ENCODE measurements at places on chromosomes 2 and 18. TPM values are rescaled to one million over a fixed set of nuclear protein-coding genes. Genes with fewer than 3 reads are reported as not detected.

GRCh38 chr2:34480366-34480765 is 881.3 kb upstream of the FAM98A start:
- H3K4me3 ChIP-seq: no peak overlapping the region
- no peaks in the 10 kb centered on the region for H3K36me3 ChIP-seq
- no peaks in the 10 kb centered on the region for H3K27me3 ChIP-seq

DNA sequence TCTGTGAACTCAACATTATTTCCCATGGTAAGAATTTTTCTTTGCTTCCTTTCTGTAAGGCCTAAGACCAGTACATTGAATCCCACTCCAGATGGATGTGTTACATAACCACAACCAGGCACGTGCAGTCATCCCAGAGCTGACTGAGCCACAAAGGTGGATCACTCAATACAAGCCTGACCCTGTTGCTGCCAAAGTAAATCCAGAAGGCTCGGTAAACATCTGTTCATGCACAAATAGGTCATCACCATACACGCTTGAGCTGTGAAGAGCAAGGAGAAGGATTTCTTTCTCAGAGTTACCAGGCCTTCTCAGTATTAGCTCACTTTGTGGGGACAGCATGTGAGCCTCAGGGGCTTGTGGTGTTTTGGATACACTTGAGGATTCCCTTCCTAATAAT is 791.4 kb upstream of the FANCL start:
- H3K27ac ChIP-seq: no peak overlapping the region
- no peaks in the 10 kb centered on the region for H3K27me3 ChIP-seq
- no peak for DNase-seq

DNA sequence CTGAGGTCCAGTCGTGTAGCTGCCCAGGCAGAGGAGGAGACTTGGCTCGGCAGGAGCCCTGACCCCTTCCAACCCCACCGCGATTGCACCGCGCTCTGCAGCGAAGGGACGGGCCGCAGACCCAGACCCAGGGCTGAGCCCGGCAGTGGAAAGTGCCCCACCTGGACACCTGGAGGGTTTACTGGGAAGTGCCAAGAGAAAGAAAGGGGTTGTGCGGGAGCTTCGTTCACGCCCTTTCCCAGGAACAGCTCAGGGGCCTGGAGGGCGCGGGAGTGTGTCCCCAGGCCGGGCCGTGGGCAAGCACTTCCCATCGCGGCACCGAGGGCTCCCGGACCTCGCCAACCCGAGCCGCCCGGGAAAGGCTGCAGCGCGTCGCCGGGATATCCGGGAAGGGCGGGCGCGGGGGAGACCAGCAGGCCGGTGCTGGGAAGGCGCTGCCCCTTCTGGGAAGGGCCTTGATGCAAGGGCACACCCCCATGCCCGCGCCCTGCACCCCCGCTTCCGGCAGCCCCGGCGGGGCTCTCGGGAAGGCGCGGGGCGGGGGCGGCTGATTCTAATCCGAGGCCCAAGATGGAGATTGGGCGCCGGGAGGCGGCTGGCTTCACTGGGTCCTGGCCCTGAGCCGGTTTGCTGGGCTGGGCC is 36.1 kb upstream of the MRPL33 start:
- no peaks in the 10 kb centered on the region for H3K27me3 ChIP-seq
- H3K4me3 ChIP-seq: peak overlapping the region; percentile 46
- H3K27ac ChIP-seq: peak overlapping the region; percentile 50
- DNase-seq: peak; percentile 80
- H3K4me1 ChIP-seq: peaks cover 4% of the 10 kb centered on the region

DNA sequence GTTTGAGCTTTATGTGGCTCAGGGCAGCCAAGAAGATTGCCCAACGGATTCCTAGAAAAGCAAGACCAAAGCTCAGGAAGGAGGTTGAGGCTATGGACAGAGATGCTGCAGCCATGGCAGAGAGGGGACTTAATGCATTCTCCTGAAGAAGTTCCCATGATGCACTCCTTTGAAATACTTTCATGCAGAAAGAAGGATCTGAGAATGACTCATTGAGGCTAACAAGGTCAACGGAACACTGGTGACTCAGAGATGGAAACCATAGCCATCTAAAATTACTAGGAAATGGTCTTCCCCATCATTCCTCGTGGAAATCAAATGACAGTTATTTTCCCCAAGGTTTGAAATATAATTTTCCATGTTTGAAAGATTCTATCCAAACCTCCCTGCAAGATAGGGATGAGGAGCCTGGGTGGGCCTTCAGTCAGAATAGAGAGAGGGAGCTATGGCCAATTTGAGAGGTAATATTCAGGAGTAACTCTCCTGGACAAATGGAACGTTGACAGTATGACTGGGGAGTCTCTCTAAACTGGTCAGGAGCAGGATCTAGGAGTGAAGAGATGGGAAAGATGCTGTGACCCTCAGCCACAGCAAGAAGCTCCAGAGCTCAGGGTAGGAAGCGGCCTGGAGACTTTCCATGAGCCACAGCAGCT is 63.0 kb downstream of the REEP1 start:
- no peak overlapping the region for H3K4me3 ChIP-seq
- no peak overlapping the region for H3K27ac ChIP-seq
- no peak for DNase-seq
- no peaks in the 10 kb centered on the region for H3K36me3 ChIP-seq
- peaks cover 2% of the 10 kb centered on the region for H3K4me1 ChIP-seq

- H3K27ac ChIP-seq: no peak overlapping the region
- H3K36me3 ChIP-seq: no peaks in the 10 kb centered on the region
- H3K27me3 ChIP-seq: no peaks in the 10 kb centered on the region
- H3K4me1 ChIP-seq: peaks cover 14% of the 10 kb centered on the region
- H3K4me3 ChIP-seq: no peak overlapping the region
Measured at GRCh38 chr2:144456680-144457079, 63.2 kb downstream of the ZEB2 start.

DNA sequence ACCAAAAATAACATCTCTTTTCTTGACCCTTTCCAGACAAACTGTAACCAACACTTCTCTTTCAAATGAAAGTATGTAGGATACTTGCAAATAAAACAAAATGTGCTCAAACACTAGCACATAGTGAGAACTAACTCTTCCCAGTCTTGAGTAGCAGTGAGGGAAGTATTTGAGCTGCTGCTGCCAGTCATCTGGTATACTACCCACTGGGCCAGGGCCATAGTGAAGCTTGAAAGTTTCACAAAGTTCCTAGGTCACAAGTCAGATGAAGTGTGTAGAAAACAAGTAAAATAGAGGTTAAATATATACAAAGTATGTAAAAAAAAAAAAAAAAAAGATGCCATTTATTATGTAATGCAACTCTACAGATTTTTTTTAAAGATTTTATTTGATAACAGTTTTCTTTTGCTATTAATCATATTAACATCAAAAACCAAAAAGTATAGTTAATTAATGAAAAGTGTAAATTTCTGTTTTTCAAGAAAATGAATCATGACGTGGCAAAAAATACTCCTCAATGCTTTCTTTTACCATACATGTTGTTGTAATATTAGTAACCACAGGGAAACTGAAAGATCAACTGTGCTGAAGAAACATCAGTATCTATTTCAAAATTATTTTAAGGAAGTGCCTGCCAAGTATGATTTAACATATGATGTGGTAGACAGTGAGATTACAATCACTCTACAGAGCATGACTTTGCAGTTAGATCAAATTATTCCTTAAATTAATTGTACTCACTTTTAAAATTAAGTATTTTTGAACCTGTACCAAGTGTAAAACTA is 21.6 kb upstream of the TRIB2 start:
- no peak overlapping the region for H3K4me3 ChIP-seq
- H3K27ac ChIP-seq: no peak overlapping the region
- DNase-seq: no peak
- no peaks in the 10 kb centered on the region for H3K36me3 ChIP-seq

DNA sequence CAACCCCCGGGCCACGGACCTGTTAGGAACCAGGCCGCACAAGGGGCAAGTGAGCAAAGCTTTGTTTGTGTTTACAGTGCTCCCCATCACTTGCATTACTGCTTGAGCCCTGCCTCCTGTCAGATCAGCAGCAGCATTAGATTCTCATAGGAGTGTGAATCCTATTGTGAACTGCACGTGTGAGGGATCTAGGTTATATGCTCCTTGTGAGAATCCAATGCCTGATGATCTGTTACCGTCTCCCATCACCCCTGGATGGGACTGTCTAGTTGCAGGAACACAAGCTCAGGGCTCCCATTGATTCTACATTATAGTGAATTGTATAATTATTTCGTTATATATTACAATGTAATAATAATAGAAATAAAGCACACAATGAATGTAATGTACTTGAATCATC is 125.6 kb downstream of the FMNL2 start:
- no peaks in the 10 kb centered on the region for H3K27me3 ChIP-seq
- H3K4me3 ChIP-seq: no peak overlapping the region
- no peaks in the 10 kb centered on the region for H3K36me3 ChIP-seq
- peaks cover 17% of the 10 kb centered on the region for H3K4me1 ChIP-seq
- H3K27ac ChIP-seq: no peak overlapping the region

DNA sequence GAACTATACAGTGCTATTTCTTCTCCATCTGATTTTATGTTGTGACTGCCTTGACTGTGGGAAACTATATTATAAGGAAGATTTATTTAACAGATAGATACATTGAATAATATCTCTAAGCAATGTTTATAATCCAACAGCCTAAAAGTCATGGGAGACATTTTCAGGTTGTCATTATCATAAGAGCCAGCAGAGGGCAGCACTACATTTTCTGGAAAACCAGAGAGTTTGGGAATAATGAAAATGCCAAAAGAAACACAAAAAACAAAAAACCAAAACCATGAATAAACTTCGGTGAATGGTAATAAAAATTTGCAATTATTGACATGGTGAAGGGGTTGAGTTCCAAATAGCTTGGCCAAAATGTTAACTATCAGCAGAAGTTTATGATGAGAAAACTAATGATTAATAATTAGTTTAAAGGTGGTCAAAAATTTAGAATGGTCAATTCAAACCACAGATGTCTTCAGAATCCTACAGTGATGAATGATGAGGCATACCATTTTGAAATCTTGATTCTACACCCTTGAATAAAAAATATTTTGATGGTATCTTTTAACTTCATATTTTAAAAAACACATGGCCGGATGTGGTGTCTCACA is 4.7 kb downstream of the EEF1B2 start:
- no peak overlapping the region for H3K27ac ChIP-seq
- H3K4me3 ChIP-seq: no peak overlapping the region
- H3K27me3 ChIP-seq: no peaks in the 10 kb centered on the region
- peaks cover 5% of the 10 kb centered on the region for H3K4me1 ChIP-seq
- peak; percentile 53 for DNase-seq

- no peaks in the 10 kb centered on the region for H3K4me1 ChIP-seq
- H3K27ac ChIP-seq: no peak overlapping the region
- H3K27me3 ChIP-seq: no peaks in the 10 kb centered on the region
- no peak for DNase-seq
- H3K36me3 ChIP-seq: no peaks in the 10 kb centered on the region
- H3K4me3 ChIP-seq: no peak overlapping the region
Measured at GRCh38 chr2:207734636-207735512, 23.4 kb downstream of the CCNYL1 start.

- no peaks in the 10 kb centered on the region for H3K27me3 ChIP-seq
- no peak overlapping the region for H3K27ac ChIP-seq
- H3K4me1 ChIP-seq: peaks cover 2% of the 10 kb centered on the region
- no peak overlapping the region for H3K4me3 ChIP-seq
Measured at GRCh38 chr2:36710858-36711515, 14.5 kb downstream of the VIT start.

GRCh38 chr18:70046207-70046606 is 98.5 kb upstream of the CD226 start:
- peaks cover 3% of the 10 kb centered on the region for H3K4me1 ChIP-seq
- no peak overlapping the region for H3K4me3 ChIP-seq
- no peak for DNase-seq

GRCh38 chr2:74418312-74418711 is 3.1 kb downstream of the C2orf81 start:
- H3K4me1 ChIP-seq: peaks cover 22% of the 10 kb centered on the region
- no peak overlapping the region for H3K27ac ChIP-seq
- no peaks in the 10 kb centered on the region for H3K27me3 ChIP-seq
- no peak for DNase-seq
- no peak overlapping the region for H3K4me3 ChIP-seq

GRCh38 chr2:133837441-133838094 is 269.3 kb upstream of the NCKAP5 start:
- H3K36me3 ChIP-seq: no peaks in the 10 kb centered on the region
- no peak overlapping the region for H3K4me3 ChIP-seq
- H3K4me1 ChIP-seq: no peaks in the 10 kb centered on the region
- H3K27ac ChIP-seq: no peak overlapping the region
- H3K27me3 ChIP-seq: no peaks in the 10 kb centered on the region

GRCh38 chr2:215356334-215356947 is 44.6 kb downstream of the ATIC start:
- no peak for DNase-seq
- H3K36me3 ChIP-seq: no peaks in the 10 kb centered on the region
- H3K4me3 ChIP-seq: no peak overlapping the region

GRCh38 chr2:79996709-79997108 is 307.8 kb downstream of the LRRTM1 start:
- H3K27ac ChIP-seq: no peak overlapping the region
- H3K4me1 ChIP-seq: no peaks in the 10 kb centered on the region
- DNase-seq: no peak
- H3K4me3 ChIP-seq: no peak overlapping the region
- H3K27me3 ChIP-seq: no peaks in the 10 kb centered on the region
- no peaks in the 10 kb centered on the region for H3K36me3 ChIP-seq

- H3K4me1 ChIP-seq: peaks cover 8% of the 10 kb centered on the region
- H3K27me3 ChIP-seq: no peaks in the 10 kb centered on the region
- DNase-seq: no peak
- H3K36me3 ChIP-seq: no peaks in the 10 kb centered on the region
- H3K4me3 ChIP-seq: no peak overlapping the region
- H3K27ac ChIP-seq: no peak overlapping the region
Measured at GRCh38 chr2:44295633-44296359, 20.5 kb downstream of the SLC3A1 start.

DNA sequence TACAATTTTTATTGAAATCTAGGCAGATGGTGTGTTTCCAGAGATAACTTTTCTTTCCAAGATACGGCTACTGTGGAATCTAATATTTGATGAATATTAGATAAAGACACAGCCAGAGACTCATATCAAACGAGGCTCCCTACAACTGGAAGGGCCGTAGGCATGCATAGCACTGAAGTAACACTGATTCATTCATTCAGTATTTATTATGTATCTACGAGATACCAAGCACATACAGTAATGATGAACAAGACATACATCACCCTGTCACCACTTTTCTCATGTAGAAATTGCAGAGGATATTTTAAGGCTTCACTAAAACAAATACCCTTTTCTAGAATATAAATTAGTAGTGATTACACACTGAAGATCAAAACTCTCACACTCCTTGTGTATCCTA is 74.5 kb downstream of the KCTD18 start:
- no peak overlapping the region for H3K4me3 ChIP-seq
- no peaks in the 10 kb centered on the region for H3K27me3 ChIP-seq
- H3K27ac ChIP-seq: no peak overlapping the region
- no peaks in the 10 kb centered on the region for H3K4me1 ChIP-seq

DNA sequence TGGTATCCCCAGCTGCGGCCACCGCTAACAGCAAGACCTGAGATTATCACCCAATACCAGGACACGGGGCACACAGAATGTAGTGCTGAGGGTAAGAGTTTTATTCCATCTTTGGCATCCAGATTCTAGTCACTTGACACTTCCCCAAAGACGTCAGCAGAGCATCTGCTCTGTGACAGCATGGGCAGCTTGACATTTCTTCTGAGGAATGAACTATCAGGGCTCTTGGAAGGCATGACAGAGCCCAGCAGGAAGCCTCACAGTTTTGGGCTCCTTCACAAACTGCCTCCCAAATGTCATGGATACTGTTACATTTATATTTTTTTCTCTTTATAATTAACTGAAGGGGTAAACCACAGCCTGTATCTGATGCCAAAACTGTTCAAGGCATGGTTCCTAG is 1010.7 kb downstream of the TDRD15 start:
- DNase-seq: no peak
- no peak overlapping the region for H3K27ac ChIP-seq

Gene SERPINB3
- not detected for total RNA-seq

Gene SCG2
- total RNA-seq: 3.4 TPM

Gene RBM45
- 12.7 TPM for total RNA-seq

Gene FN1
- 208 TPM for total RNA-seq

Gene ACADL
- 10.3 TPM for total RNA-seq

Gene PTMA
- 755 TPM for total RNA-seq

Gene SERPINB13
- total RNA-seq: not detected

Gene ANKRD39
- total RNA-seq: 13.9 TPM

Data from ovary (tissue), 10 donors.